ENCODE measurements at places on chromosomes 13 and 19.

GRCh38 chr19:34639491-34640085 lies 37.4 kb downstream of the SCGB2B2 start:
- DNase-seq: peak; percentile 46

GRCh38 chr13:42007844-42008243 lies 40.6 kb upstream of the DGKH start:
- no peak for DNase-seq

GRCh38 chr19:40907968-40908735 lies 26.1 kb upstream of the CYP2A7 start:
- no peak for DNase-seq

- no peak for DNase-seq
These were observed 28.5 kb downstream of the GSX1 start for GRCh38 chr13:27820524-27821482.

All from NCI-H1694 treated with DMSO at 0.1 percent for 48 hours (cell line).